AML-193 (cell line): ENCODE measurements at places on chromosomes 4 and X.

GRCh38 chr4:130568746-130569145, 1472.8 kb downstream of the C4orf33 start:
- DNase-seq = no peak

GRCh38 chr4:23878912-23879732, 10.7 kb downstream of the PPARGC1A start:
- DNase-seq = no peak

GRCh38 chr4:41069257-41069656, 145.1 kb downstream of the APBB2 start:
- no peak for DNase-seq

DNA sequence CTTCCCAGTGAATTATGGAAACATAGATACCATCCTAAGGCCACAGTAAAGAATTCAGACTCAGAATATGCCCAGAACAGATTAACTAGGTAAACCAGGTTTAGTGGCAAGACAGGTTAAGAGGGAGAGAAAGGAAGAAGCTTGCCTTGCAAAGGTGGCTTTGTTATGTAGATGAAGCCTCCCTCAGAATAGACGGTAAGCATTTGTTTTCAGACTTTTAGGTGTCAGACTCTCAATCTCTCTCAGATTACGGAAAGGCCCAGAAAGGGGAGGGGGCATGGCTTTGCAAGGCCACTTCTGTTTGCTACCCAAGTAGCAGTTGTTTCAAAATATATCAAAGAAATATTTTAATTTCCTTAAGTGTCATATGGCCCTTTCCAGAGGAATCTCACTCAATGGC, 457.1 kb upstream of the BOD1L1 start:
- DNase-seq = no peak

GRCh38 chr4:114028071-114028470, 48.6 kb upstream of the ARSJ start:
- DNase-seq = no peak

DNA sequence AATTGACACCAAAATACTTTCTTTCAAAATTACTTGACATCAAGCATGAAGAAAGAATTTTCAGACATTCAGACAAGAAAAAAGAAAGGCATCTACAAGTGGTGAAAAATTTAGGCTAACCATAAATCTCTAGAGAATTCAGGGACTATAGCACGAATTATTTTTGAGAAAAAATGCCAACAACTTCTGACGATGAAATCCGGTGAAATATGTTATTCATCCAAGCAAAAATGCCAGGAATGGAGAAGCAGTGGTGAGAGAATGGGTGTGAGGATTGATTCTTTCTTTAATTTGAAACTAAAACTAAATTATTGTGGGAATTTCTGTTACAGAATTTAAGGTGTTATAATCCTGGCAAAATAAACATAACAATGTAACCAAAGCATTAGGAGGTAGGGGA, 69.4 kb upstream of the SORBS2 start:
- no peak for DNase-seq

GRCh38 chr4:25330905-25331808, 18.6 kb downstream of the ZCCHC4 start:
- no peak for DNase-seq

- peak; percentile 81 for DNase-seq
Observed at GRCh38 chr4:75698162-75698962, 25.2 kb upstream of the G3BP2 start.

DNA sequence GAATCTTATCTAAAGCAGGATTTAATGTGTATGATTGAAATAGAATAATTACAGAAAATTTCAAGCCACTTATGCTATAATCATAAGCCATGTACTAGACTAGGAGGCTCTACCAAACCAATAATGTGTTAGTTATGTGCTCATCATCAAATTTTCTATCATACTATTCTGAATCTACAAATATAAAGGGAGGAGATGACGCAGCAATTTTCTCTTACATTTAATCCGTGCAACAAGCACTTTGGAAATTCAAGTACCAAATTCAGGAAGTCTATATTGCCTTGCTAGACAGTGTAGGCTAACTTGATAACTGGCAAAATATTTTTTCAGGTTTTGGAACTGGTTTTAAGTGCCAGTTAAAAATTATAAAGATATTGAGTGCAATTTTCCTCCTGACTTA, 283.5 kb downstream of the C4orf33 start:
- no peak for DNase-seq

DNA sequence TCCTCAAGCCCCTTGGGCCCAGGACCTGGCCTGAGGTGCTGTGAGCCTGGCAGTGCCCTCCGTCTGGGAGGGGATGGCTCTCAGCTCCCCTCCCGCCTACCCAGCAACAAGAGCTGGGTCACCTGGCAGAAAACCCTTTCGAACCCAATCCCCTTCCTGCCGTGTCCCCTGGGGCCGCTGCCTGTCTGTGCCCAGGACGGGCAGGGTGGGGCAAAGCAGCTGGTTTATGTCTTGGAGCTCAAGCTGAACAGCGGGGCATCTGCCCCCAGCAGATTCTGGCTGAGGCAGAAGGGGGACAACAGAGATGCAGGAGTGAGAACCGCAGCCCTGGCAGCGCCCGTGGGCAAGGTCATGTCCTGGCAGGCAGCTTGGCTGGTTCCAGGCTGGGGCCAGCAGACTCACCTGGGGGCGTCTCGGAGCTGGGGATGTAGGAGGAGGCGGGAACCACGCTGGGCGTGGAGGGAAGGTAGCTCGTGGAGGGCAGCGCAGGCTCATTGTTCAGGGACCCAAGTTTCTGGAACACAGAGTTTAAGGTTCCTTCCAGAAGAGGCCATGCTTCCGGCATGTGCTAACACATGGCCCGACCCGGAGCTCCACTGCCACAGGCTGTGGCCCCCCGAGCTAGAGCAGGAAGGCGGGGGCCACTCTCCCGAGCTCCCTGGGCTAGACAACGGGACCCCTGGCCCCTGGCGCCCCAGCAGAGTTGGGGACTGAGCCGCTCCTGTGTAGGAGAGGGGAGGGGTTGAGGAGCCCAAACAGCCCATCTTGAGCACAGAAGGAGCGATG, 24.2 kb downstream of the NELFA start:
- DNase-seq = no peak

DNA sequence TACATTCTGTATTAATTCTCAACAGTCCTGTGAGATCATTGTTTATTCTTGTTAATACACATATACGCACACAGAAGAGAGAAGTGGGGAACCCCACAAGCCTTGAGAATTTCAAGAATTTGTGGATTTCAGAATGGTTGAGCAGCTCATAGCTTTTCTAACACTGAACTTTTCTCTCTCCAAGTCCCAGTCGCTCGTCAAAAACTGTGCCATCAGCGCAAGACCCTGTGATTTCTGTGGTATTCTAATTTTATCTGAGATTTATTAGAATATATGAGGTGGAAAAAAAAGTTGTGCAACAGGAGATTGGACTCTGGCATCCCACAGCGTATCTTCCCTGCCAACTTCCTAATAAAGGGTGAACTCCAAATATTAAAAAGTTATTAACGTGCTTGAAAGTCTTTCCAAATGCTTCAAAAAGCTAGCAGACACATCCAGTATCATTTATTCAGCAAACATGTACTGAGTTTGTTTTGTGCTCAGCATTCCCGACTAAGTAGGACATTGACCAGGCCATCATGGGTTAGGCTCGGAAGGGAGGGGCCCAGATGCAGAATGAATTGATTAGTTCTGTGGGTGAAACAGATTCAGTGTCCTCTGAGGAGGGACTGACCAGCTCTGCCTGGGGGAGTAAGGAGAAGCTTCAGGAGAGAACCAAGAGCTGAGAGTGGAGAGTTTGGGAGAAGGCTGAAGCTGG, 165.6 kb downstream of the CBR4 start:
- no peak for DNase-seq

- no peak for DNase-seq
Observed at GRCh38 chr4:140234697-140235060, 80.7 kb upstream of the MAML3 start.

GRCh38 chrX:152573866-152574265, 63.8 kb upstream of the GABRQ start:
- DNase-seq = no peak

DNA sequence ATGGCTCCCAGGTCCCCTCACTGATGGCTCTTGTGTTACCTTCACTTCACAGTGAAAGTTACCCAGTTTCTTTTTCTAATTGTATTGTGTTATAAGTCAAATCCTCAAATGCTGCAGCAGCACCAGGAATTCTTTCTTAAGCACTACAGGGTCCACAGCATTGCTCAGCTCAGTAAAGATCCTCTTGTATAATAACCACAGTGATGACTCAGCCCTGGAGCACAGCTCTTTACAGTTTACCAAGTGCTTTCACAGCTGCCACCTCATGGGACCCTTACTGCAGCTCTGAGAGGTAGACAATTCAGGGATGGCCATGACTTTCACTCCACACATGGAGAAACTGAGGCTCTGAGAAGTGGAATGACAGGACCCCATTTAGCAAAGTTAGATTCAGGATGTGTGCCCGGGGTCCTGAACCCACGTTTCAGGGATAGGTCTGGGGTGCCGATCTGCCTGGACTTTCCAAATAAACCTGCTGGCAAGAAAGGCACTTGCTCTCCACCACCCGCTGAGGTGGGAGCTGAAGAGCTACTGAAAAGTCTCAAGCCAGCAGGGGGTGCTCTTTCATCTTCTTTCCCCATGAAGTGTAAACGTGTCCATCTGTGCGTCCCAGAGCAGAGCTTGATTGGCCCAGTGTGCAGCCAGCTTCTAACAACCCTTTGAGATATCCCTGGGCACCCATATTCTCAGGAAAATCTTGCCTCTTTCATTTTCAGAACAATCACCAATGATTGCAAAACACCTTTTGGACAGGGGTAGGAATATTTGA, 35.7 kb upstream of the GABRQ start:
- DNase-seq = no peak

- DNase-seq = no peak
Observed at GRCh38 chrX:130482871-130483270, 81.1 kb downstream of the RBMX2 start.

DNA sequence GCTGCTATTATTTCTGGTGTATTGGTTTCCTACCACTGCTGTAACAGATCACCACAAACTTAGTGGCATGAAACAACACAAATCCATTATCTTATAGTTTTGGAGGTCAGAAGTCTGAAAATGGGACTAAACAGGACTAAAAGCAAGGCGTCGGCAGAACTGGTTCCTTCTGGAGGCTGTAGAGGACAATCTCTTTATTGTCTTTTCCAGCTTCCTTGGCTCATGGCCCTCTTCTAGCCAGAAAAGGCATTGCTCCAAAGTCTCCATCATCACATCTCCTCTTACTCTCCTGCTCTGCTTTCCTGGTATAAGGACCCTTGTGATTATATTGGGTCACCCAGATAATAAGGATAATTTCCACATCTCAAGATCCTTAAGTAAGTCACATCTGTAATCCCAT, 121.9 kb downstream of the CLCN4 start:
- DNase-seq = no peak

GRCh38 chr4:184398741-184399511, 75.4 kb downstream of the IRF2 start:
- DNase-seq = no peak

DNA sequence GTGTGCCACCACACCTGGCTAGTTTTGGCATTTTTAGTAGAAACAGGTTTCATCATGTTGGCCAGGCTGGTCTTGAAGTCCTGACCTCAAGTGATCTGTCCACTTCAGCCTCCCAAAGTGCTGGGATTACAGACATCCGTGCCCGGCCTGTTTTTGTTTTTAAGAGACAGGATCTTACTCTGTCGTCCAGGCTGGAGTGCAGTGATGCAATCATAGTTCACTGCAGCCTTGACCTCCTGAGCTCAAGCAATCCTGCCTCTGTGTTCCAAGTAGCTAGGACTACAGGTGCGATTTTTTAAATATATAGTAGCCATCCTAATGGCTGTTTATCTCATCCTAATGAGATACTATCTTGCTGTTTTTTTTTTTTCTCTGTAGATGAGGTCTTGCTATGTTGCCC, 47.6 kb downstream of the RNF212 start:
- DNase-seq = no peak

- DNase-seq = peak; percentile 66
Observed at GRCh38 chr4:129545599-129546278, 449.8 kb downstream of the C4orf33 start.

GRCh38 chr4:145912376-145912775, 26.2 kb downstream of the ZNF827 start:
- no peak for DNase-seq

DNA sequence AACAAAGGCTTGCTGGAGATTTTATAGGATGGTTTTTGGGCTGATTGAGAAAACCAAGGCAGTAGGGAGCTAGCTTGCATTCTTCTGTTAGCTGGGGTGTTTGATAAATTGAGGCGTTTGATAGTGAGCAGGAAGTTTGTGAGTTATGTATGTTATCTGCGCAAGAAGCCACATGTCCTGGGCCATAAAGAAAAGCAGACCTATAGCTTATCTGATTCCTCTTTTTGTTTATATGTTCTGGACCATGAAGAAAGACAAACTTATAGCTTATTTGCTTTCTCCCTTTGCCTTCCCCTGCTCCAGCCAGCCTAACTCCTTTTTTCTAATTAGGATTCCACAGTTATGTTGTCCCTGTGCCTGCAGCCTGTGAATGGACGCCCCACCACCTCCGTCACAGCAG, 9.2 kb downstream of the HNRNPH2 start:
- no peak for DNase-seq

DNA sequence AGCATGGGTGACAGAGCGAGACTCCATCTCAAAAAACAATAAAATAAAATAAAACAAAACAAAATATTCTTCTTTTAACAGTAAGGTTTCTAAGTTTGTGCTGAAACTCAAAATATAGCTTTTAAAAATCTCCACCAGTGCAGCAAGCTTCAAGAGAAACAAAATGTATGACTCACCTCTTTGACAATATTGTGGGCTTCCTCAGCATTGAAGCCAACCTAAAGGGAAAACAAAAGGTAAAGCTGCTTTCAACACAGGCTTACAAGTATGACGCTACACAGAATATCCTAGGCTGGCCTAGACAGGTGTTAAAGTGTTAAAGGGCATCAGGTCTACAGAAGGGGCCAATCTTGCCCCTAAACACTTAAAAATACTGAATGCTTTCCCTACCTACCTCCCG, 1.2 kb downstream of the DYNLT3 start:
- no peak for DNase-seq

GRCh38 chrX:153520287-153520917, 3.0 kb downstream of the ATP2B3 start:
- DNase-seq = no peak

GRCh38 chrX:13502590-13502989, 66.8 kb upstream of the EGFL6 start:
- no peak for DNase-seq

- DNase-seq = no peak
Observed at GRCh38 chr4:20878806-20879205, 178.5 kb downstream of the PACRGL start.

DNA sequence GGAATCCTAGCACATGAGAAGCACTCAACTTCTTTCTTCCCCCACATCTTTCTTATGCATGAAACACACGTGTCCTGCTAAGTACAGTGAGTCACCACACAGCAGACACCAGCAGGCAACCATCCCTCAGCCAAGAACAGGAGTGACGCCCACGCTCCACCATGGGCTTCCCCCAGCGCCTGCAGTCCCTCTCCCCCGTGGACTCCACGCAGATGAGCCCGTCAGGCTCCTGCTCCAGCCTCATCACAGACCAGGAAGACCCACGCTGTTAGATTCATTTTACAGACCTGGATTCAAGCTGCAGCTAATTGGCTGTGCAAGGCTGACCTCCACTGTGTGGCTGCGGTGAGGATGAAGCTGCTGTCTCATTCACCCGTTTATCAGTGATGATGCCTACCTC, 16.7 kb downstream of the HMX1 start:
- DNase-seq = no peak

GRCh38 chr4:74794382-74795010, at the start of gene BTC:
Gene BTC, minus strand, starts transcription at chr4:74794523. Its CDS starts 198 bp downstream, at chr4:74794325.
- no peak for DNase-seq

- no peak for DNase-seq
Observed at GRCh38 chr4:176614793-176615192, 177.9 kb downstream of the VEGFC start.
